ENCODE measurements at places on chromosomes 11 and 22.
A peak's percentile ranks its signal among the peaks of the same experiment; 100 is the strongest.

DNA sequence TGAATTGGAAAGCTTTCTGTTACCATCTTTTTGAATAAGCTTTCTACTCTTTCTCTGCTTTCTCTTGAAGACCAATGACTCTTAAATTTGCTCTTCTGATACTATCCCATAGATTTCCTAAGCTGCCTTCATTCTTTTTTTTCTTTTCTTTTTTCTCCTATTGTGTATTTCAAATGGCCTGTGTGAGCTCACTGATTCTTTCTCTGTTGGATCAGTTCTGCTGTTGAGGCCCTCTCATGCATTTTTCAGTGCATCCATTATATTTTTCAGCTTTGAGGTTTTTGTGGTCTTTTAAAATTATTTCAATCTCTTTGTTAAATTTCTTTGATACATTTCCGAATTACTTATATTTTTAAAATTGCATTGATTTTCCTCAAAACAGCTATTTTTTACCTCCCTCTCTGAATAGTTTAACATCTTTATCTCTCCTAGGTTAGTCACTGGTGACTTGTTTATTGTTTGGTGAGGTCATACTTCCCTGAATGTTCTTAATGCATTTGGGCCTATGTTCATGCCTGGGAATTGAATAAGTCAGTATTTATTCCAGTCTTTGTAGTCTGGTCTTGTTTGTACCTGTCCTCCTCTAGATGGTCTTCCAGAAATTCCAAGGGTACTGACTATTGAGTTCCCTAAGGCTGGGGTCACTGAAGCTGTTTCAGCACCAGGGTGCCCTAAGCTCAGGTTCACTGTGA lies 110.6 kb upstream of the SERPIND1 start:
- no peak for DNase-seq

DNA sequence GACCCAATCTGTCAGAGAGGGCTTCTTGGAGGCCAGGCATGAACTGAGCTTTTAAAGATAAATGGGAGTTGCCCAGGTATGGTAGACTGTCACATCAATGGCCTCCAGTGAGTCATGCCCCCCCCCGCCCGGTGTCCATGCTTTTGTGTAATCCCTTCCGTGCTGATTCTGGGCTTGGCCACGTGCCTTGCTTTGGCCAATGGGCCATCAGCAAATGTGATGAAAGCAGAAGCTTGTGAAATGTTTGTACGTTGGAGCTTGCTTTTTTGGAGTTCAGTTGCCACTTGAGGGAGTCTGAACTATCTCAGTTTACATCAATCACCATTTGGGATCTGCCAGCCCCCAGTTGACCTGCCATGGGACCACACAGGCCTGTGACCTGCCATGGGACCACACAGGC lies 4.3 kb upstream of the THY1 start:
- no peak for DNase-seq

GRCh38 chr11:33620423-33621171 lies 80.0 kb downstream of the C11orf91 start:
- DNase-seq, result peak; percentile 70

DNA sequence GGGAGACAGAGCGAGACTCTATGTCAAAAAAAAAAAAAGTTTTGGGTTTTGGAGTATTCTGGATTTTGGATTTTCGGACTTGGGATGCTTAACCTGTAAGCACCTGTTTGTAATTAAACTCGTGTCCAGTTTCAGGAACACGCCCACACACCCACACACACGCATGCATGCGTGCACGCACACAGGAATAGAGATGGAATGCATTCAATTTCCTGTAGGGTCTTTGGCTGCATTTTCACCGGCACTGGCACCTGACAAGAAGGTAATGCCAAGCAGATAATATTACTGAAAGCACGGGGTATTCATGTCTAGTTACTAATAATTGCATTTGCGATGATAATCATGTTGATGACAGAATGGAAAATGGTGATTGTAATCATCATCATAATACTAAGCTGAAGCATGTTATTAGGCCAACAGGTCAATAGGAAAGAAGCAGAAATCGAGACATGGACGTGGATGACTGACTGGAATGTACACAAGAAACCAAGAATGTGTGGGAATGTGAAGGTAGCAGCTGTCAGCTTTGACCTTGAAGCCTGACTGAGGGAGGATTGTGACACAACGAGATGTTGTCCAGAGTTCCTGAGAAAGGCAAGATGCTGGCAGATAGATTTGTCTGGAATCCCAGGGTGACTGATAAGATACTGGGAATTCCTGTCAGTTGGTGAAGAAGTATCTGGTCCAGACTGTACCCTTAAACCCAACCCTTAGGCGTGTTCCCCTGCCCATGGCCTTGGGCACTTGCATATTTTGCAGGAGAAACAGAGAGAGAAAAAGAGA lies 108.6 kb downstream of the SYN3 start:
- DNase-seq, result no peak

DNA sequence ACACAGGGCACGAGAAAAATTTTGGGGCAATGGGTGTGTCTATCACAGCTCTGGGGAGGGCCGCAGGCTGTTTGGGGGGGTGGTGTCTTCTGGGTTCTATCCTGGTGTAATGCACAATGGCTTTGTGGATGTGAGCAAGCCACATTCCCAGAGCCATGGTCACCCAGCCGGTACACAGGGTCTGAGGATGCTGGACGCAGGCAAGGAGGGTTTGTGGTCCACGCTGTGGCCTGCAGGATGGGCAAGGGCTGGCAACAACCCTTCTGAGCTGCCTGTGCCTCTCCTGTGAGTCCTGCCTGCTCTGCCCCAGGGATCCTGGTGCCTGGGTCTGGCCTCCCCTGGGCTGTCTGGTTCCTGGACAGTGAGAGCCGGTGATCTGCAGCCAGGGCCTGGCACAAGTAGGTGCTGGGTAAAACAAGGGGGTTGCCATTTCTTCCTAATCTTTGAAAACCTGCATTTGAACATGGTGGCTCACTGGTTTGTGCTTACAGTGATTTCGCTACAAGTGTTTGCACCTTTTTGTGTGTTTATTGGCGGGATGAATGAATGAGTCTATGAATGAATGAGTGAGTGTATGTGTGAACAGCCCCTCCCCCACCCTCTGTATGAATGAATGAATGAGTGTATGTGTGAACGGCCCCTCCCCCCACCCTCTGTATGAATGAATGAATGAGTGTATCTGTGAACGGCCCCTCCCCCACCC lies 4.4 kb upstream of the MRPL23 start:
- DNase-seq, result no peak

DNA sequence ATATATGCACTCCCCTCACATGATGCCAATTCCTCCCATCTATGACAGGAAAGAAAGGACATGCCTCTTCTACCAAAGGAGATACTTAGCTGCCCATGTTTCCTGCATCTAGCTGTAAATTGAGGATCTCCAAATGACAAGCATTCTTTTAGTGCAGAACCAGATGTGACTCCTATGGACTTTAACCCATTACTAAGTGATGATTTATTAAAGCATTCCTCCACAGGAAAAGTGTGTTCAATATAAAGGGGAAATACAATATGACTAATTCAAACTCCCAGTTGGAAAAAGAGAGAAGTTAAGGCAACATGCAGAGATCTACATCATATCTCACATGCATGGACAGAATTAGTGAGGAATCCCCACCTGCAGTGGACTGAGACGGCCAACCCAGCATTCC lies 221.3 kb downstream of the FAM76B start:
- DNase-seq, result no peak

- DNase-seq, result no peak
These were observed 187.7 kb downstream of the BRD1 start for GRCh38 chr22:49639956-49640355.

DNA sequence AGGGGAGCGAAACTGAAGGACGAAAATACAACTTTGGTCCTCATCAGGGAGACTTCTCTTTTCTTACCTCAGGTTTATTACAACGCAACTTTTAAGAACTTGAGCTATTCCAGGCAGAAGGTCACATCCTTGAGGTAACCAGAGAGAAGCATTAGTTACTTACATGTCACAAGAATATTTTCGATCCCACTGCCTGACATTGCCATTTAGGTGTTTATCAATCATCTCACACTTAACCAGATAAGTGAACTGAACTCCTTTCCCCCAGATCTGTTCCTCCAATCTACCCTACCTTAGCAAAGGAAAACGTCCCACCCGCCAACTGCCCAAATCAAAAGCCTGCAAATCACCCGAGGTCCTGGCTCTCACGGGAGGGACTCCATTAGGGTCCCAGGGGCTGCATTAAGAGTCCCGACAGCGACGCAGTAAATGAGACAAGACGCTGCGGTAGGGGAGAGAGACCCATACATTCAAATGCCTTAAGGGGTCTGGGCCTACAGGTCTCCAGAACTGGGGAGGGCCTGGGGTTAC lies 734 bp downstream of the ZNF280B start:
- DNase-seq, result no peak

DNA sequence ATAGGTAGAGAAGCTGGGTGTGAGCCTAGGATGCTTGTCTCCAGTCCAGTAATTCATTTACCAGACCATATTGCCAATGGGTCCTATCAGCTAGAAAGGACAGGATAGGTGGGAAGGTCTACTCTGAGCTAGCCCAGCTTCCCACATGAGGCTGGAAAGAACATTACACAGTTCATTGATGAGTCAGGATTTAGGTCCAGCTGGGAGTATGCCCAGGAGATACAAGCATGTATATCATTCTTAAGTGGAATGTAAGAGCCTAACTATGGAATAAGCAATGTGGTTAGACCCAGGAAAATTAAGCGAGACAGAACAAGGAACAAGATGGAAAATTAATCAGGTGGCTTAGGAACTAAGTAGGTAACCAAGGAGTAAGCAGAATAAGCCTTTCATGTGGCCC lies 59.0 kb upstream of the TBCEL start:
- no peak for DNase-seq

GRCh38 chr22:43166132-43166930 lies 15.0 kb downstream of the TSPO start:
- DNase-seq, result no peak

GRCh38 chr11:109480251-109480650 lies 58.3 kb downstream of the C11orf87 start:
- DNase-seq, result no peak

DNA sequence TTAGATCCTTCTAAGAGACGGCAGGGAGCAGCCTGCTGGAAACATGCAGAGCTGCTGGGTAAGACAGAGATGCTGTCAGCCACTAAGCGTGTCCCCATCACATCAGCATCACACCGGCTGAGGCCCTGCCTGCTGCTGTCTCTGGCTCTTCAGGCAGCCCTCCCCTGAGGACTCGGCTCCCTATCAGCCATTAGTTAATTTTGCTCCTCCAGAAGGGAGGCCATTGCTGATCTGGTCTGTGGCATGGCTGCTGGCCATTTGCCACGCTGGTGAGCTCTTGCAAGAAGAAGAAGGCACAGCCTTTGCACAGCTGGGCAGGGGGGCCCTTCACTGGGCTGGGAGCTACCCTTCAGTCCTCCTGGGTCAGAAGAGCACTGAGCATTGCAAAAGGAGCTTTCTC lies 131.2 kb upstream of the PARVA start:
- no peak for DNase-seq

GRCh38 chr22:46735747-46736608 lies 2.1 kb downstream of the CERK start:
- no peak for DNase-seq

- DNase-seq, result no peak
These were observed 144.3 kb downstream of the TEAD1 start for GRCh38 chr11:12818333-12819015.

All from COR-L47 (cell line).